T47D (cell line): ENCODE measurements at places on chromosomes 11 and 22.

GRCh38 chr11:57513911-57514537 lies 1.5 kb downstream of the SLC43A1 start:
- no peak for DNase-seq

- peak; percentile 75 for DNase-seq
Observed at GRCh38 chr11:117145393-117145761, 1.3 kb downstream of the PAFAH1B2 start.

- DNase-seq, result no peak
Observed at GRCh38 chr22:18966748-18967147, 30.7 kb upstream of the PRODH start.

GRCh38 chr22:48483764-48484528 lies 1343.7 kb downstream of the BRD1 start:
- no peak for DNase-seq

- no peak for DNase-seq
Observed at GRCh38 chr22:30208631-30209603, 37.6 kb downstream of the LIF start.

DNA sequence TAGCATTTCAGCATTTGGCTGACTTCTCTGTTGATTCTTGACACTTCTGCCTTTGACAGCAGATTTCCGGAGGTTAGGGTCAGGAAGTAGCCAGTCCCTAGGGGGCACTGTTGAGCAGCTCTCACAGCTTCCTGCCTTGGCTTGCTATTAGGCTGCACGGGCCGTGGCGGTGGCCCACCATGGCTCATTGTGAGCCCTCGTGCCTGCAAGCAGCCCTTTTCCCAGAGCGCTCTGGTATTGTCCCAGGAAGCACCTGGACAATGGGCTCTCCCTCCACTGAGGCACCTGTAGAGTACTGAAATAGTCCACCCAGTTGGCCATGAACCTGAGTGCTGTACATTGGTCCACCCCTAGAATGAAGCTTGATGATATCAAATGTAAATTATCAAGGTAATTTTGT lies 100.2 kb upstream of the GAL start:
- no peak for DNase-seq

- DNase-seq, result no peak
Observed at GRCh38 chr22:19604711-19605268, 80.6 kb upstream of the CLDN5 start.

DNA sequence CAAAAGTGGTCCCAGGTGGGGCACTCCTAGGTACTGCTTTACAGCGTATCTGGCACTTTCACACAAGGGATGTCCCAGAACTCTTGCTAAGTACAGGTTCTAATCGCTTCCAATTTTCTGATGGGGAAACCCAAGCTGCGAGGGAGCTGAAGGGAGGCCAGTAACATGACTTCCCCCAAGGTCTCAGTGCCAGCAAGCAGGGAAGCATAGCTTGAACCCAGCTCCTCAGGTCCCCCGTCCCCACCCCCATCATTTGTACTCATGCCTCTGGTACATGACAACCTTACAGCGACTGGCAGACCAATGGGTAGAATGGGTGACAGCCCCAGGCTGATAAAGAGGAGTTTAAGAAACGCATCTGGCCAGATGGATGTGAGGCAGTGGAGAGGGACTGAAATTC lies 716 bp upstream of the ABCC8 start:
- DNase-seq, result no peak

DNA sequence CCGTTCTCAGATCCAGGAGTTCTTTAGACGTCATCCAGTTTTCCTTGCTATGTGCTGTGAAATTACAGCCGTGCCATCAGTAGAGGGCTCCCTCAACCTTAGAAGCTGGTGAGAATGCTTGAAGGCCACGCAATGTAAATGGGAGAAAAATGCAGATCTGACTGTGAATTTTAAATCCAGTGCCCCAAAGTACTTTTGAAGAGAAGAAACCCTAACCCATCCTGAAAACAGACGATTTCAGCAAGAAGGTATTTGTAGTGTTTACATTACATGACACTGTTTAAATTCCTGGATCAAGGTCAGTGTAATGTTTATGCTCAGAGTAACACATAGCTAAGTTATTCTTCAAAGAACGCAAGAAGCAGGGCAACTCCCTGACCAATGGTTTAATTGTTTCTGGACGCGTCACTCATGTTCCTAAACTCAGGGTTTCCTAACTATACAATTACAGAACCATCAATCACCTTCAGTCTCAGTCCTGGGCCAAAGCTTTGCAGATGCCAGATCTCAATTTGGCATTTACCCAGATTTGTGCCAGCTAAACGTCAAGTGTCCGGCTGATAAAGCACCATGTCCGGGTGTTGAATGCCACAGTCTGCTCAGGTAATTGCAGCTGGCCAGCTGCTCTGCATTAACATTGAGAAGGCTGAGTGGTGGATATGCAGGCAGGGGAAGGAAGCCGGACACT lies 38.2 kb downstream of the ADAMTS8 start:
- DNase-seq, result peak; percentile 93

GRCh38 chr11:124890683-124891372 lies 6.8 kb downstream of the ROBO4 start:
- DNase-seq, result peak; percentile 29

- no peak for DNase-seq
Observed at GRCh38 chr11:8527939-8528338, 66.1 kb downstream of the STK33 start.

- DNase-seq, result no peak
Observed at GRCh38 chr22:23621082-23621780, 10.9 kb downstream of the DRICH1 start.

DNA sequence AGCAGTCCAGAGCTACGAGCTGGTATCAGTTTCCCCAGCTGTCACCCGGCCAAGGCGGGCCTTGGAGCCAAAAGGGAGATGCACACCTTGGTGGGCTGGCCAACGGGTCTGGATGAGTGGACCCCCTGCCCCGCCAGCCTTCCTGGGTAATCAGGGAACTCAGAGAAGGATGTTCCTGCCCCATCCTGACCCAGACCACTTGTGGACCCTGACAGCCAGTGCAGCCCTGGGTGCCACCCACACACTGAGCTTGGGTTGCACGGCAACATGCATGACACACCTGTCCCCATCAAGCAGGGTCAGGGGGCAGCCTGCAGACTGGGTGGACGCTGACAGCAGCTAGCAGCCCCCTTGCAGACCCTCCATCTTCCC lies 8.6 kb downstream of the SLC25A1 start:
- no peak for DNase-seq

GRCh38 chr11:57818812-57819211 lies 57.2 kb downstream of the CTNND1 start:
- no peak for DNase-seq

DNA sequence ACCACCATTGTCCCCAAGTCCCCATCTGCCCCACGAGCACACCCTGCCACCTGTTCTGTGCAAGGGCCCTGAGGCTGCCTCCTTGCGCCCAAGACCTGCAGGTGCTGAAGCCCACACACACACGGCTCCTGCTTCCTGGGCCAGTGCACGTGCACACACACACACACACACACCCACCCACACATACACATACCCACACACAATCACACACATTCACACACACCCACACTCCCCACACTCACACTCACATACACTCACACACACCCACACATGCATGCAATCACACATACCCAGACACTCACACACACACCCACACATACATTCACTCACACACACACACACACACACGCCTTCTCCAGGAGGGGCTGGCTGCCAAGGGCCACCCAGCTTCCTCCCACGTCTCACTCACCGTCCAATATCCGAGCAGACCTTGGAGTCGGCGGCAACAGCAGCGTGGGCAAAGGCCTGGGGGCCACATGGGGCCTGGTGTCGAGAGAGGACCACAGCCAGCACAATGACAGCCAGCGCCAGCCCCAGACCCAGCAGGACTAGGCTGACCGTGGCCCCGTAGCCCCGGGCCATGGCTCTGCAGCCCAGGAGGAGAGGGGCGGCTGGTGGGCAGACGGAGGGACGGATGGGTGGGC lies 616 bp downstream of the GGT5 start:
- no peak for DNase-seq

DNA sequence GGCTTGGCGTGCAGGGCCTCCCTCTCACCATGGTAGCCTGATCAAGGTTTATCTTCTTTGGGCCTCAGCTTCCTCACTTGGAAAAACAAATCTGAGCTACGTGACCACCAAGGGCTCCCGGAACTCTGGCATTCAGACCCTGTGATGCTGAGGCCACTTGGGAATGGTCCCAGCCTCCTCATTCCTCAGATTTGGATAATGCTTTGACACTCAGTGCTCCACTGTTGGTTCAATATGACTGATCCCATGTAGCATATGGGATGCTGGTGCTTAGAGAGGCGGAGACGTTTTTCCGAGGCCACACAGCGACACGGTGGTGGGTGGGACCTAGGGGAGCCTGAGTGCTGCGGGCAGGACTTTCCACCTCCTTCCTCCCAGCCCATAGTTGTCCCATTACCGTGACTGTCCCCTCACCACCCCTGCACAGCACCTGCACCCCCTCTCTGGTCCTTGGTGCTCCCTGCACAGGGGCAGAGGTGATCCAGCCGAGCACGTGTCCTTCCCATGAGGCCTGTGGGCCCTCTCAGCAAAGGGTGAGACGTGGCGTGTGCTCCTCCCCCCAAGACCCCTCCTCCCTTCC lies 23.1 kb downstream of the MB start:
- no peak for DNase-seq

- no peak for DNase-seq
Observed at GRCh38 chr22:16651217-16651616, 58.6 kb upstream of the CCT8L2 start.

DNA sequence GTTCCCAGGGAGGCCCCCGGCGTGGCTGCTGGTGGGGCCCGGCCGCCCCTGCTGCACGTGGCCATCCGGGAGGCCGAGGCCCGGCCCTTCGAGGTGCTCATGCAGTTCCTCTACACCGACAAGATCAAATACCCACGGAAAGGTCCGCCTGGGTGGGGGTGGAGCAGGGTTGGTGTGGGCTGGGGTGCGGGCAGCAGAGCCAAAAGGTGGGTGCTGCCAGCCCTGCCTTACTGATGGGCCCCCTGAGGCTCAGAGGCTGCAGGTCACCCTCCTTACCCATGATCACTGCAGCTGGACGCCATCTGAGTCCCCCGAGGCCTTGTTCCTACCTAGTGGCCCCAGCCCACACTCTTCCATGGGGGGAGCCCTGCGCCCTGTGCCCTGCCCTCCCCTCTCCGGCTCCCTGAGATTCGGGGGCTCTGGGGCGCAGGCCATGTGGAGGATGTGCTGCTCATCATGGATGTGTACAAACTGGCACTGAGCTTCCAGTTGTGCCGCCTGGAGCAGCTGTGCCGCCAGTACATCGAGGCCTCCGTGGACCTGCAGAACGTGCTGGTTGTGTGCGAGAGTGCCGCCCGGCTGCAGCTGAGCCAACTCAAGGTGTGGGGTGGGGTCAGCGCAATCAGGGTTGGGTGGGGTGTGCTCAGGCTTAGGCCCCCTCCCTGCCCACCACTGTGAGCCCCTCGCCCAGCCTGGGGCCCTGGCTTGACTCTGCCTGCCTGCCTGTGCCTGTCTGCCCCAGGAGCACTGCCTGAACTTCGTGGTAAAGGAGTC lies 7.6 kb downstream of the THAP7 start:
- DNase-seq, result no peak

GRCh38 chr22:50129121-50129736 lies 39.4 kb downstream of the MOV10L1 start:
- DNase-seq, result no peak

DNA sequence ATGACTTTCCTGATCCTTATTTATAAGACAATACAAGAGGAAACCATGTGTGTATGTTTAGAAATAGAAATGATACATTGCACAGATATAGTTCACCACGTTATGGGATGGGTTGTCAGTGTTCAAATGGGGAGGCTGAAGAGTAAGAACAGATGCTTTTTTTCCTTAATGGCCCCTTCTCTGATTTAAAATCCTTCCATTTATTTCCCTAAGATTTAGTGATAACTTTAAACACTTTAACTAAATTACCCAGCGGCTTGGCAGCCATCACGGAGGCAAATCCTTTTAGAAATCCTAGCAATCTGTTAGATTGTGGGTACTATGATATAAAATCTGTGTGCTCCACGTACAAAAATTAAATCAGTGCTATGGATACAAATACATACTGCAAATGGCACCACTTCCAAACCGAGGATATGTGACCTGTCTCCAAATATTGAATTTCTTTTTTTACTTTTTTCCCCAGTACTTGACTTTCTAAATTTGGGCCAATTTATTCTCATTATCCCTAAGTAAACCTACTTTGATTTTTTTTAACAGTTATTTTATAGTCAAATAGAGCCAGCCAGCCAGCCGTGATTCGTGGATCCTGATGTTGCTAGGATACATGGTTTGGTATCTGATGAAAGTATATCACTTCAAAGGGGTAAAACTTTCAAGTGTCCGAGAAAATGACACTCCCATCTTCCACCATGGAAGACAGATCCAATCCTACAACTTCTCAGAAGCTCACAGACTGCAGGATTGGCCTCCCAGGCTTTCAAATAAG lies 46.1 kb downstream of the BDNF start:
- DNase-seq, result no peak

GRCh38 chr11:88538098-88538497 lies 200.6 kb upstream of the CTSC start:
- no peak for DNase-seq

DNA sequence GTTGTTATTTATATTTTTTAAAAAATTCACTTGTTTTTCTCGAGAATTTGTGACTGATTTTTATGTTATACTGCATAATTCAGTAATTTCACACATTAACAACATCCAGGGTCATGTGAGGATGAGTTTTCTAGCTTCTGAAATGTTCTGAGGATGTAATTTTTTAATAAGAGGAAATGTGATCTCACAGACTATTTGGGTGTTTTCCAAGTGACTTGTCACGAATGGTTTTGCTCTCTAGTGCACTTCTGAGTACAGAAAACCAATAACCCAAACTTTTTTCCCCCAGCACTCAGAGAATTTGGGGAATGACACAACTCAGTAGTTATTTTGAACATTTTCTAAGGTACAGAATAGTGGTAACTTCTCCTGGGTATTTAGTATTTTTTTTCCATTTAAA lies 821.1 kb upstream of the ARHGAP42 start:
- no peak for DNase-seq

- no peak for DNase-seq
Observed at GRCh38 chr11:41954034-41954433, 494.6 kb upstream of the LRRC4C start.

DNA sequence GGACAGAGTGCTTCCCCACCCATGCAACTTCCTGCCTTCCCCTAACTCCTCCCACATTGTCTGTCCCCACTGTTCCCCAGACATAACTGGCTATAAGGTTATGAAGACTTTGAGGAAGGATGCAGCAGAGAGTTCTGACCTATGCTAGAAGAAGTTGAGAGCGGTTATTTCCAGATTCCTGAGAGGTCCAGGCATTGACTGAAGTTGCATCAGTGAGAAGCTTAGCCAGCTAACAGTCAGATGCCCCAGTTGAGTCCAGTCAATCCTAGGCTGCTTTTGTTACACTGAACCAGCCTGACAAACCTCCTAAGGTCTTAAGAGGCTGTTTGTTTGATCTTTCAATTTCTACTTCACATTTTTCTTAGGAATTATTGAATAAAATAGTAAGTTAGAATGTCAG lies 937.9 kb upstream of the CCDC90B start:
- DNase-seq, result no peak

GRCh38 chr22:47197773-47198500 lies 435.5 kb downstream of the TBC1D22A start:
- no peak for DNase-seq
